Body of pancreas (tissue), 4 donors: ENCODE measurements at places on chromosomes 1 and 21. TPM values are rescaled to one million over a fixed set of nuclear protein-coding genes. Genes with fewer than 3 reads are reported as not detected.
A peak's percentile ranks its signal among the peaks of the same experiment; 100 is the strongest.

DNA sequence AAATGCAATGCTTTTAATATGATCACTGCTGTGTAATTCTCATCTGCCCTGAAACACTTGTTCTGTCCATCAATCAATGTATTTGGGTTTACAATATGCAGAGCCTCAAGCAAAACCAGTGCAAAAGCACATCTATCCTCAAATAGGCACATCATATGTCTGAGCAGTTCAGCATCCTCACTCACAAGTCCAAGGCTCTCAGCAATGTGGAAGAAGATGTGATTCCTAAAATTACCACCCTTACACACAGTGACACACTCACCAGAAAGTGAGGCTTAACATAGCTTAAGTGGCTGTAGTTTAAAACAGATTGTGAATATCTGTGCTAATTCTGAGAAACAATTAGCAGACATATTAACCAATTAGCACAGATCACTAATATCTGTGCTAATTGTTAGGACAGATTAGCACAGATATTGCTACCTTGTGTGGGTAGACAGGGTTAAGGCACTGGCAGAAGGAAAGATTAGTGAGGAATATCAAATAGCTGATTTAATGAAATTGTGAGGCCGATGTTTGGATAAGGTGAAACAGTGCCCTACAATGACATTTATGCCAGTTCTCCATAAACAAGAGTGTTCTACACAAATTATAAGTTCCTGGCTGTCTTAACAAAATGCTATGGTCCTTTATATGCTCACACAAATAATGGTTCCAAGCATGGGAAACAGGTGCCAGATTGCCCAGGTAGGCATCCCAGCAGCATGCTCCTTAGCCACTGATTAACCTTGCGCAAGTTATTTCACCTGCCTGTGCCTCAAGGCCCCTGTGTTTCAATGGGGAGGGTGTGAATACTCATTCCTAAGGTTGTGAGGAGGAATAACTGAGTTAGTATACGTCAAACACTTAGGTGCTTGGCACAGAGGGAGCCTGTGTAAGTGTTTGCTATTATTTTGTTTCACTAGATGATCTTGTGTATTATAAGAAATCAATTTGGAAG, 41.7 kb downstream of the MRPL39 start:
- no peak overlapping the region for H3K4me3 ChIP-seq
- no peaks in the 10 kb centered on the region for H3K36me3 ChIP-seq
- no peak overlapping the region for H3K27ac ChIP-seq
- H3K4me1 ChIP-seq = peaks cover 6% of the 10 kb centered on the region

DNA sequence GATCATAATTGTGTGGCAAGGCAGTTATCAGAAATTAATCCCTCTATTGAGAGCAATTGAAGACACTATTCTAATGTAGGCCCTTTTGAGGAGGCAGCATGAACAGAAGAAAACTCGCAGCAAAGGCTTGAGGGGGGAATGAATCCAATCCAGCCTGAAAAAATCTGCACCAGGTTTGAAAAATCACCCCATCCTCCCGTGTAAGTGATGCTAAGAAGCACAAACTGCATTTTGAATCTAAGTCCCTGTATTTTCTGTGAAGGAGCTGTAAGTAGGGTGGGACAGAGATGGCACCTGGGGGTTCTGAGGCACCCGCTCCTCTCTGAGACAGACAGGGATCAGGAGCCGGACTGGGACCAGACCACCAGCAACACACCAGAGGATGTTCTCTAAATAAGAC, at the start of gene CRB1:
Gene CRB1 (plus strand): TSS at position 241 of the 400 bp plus-strand sequence. CDS start 161 bp downstream, outside the sequence.
- no peaks in the 10 kb centered on the region for H3K36me3 ChIP-seq
- no peaks in the 10 kb centered on the region for H3K27me3 ChIP-seq
- H3K27ac ChIP-seq = no peak within 1 kb of the TSS
- no peak for DNase-seq

DNA sequence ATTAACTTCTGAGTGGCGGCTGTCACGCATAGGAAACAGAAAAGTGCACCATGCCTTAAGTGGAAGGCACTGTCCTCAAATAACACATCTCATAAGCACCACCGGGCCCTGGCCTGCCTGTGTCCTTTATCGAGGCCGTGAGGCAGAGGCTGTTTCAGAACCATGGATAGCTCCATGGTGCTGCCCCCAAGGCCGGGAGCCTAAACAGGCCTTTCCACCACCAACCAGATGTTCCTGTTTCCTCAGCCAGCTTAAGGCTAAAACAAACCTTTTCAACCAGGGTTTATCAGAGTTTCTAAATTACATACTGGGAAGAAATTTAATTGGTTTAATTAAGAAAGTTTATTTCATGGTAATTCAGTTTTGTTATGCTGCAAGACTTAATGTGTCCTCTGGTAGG, 114.4 kb downstream of the DMRTA2 start:
- no peak overlapping the region for H3K4me3 ChIP-seq
- no peaks in the 10 kb centered on the region for H3K4me1 ChIP-seq
- H3K36me3 ChIP-seq = no peaks in the 10 kb centered on the region
- DNase-seq = peak; percentile 42

GRCh38 chr1:159943908-159944622, 1.3 kb downstream of the IGSF9 start:
- no peak overlapping the region for H3K4me3 ChIP-seq
- DNase-seq = no peak
- no peak overlapping the region for H3K27ac ChIP-seq
- H3K36me3 ChIP-seq = no peaks in the 10 kb centered on the region

- H3K27ac ChIP-seq = no peak overlapping the region
- no peaks in the 10 kb centered on the region for H3K27me3 ChIP-seq
- no peak overlapping the region for H3K4me3 ChIP-seq
- H3K36me3 ChIP-seq = no peaks in the 10 kb centered on the region
- DNase-seq = no peak
- H3K4me1 ChIP-seq = no peaks in the 10 kb centered on the region
Observed at GRCh38 chr1:232038706-232039677, 412.4 kb downstream of the DISC1 start.

DNA sequence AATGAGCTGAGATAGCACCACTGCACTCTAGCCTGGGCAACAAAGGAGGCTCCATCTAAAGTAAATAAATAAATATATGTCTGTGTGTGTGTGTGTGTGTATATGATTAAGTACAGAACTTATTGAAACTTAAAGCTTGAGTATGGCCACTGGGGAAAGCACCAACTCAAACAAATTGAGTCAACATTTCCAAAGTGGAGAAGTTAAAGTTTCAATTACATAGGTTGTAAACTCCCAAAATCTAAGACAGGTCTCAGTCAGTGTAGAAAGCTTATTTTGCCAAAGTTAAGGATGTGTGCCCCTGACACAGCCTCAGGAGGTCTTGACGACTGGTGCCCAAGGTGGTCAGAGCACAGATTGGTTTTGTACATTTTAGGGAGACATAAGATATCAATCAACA, 458.9 kb upstream of the RGS18 start:
- H3K27ac ChIP-seq = no peak overlapping the region
- no peaks in the 10 kb centered on the region for H3K27me3 ChIP-seq
- H3K4me3 ChIP-seq = no peak overlapping the region
- H3K4me1 ChIP-seq = no peaks in the 10 kb centered on the region
- no peak for DNase-seq

- peak; percentile 92 for DNase-seq
- H3K4me3 ChIP-seq = peak overlapping the region; percentile 23
- H3K36me3 ChIP-seq = no peaks in the 10 kb centered on the region
- H3K27me3 ChIP-seq = no peaks in the 10 kb centered on the region
- H3K27ac ChIP-seq = peak overlapping the region; percentile 100
Observed at GRCh38 chr1:1157426-1157913, 16.2 kb upstream of the TTLL10 start.

DNA sequence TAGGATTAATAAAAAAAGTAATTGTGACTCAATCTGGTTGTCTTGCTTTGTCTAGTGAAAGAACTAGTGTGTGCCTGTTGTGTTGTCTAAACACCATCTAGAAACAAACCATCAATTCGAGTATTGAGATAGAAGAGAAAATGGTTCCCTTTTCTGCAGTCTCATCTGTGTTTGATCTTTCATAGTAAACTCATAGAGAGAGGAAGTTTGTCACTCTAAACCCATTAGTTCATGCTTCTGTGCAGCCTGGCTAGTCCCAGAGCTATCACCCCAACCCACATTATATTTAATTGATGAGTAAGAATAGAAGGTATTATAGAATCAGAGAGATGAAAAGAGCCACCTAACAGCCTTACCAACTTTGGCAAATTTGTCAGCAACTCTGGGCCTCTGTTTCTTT, 99.5 kb downstream of the TGFB2 start:
- no peaks in the 10 kb centered on the region for H3K27me3 ChIP-seq
- no peaks in the 10 kb centered on the region for H3K36me3 ChIP-seq
- no peak overlapping the region for H3K4me3 ChIP-seq
- no peak overlapping the region for H3K27ac ChIP-seq
- DNase-seq = no peak
- H3K4me1 ChIP-seq = no peaks in the 10 kb centered on the region

DNA sequence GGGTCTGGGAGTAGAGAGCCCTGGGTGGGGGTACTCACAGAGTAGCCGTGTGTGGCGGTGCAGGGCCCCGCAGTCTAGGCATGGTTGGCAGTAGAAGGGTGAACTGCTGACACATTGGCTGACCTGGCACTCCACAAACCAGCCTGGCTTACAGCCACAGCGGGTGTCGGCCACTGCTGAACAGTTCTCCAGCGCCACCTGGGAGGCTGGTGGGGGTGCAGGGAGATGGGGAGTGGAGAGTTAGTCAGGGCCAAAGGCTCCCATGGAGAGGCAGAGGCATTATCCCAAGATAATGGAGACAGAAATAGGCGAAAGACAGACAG, 1.5 kb downstream of the TNFRSF25 start:
- H3K36me3 ChIP-seq = no peaks in the 10 kb centered on the region
- H3K27me3 ChIP-seq = no peaks in the 10 kb centered on the region
- DNase-seq = peak; percentile 63
- no peak overlapping the region for H3K27ac ChIP-seq
- no peaks in the 10 kb centered on the region for H3K4me1 ChIP-seq
- H3K4me3 ChIP-seq = no peak overlapping the region

GRCh38 chr1:198535631-198536030, 4.8 kb downstream of the ATP6V1G3 start:
- H3K4me1 ChIP-seq = no peaks in the 10 kb centered on the region
- H3K27ac ChIP-seq = no peak overlapping the region
- no peak for DNase-seq
- no peak overlapping the region for H3K4me3 ChIP-seq
- no peaks in the 10 kb centered on the region for H3K27me3 ChIP-seq

DNA sequence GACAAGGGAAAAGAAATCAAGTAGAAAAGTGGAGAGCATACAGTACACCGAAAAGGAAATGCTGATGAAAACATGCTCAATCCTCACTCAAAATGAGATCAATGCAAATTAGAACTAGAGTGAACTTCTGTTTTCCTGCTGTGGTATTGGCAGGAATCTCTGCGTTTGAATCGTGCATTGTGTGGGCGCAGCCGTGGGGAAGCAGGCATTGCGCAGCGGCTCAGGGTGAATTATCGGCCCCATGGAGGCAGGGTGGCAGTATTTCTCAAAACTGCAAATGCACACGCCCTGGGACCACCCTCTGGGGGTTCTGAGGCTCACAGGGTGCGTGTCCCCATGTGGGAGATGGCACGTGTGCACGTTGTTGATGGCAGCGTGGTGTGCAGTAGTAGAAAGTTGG, 140.6 kb downstream of the PEX14 start:
- H3K36me3 ChIP-seq = no peaks in the 10 kb centered on the region
- H3K4me3 ChIP-seq = no peak overlapping the region
- DNase-seq = no peak
- H3K27me3 ChIP-seq = no peaks in the 10 kb centered on the region
- H3K27ac ChIP-seq = no peak overlapping the region
- no peaks in the 10 kb centered on the region for H3K4me1 ChIP-seq

DNA sequence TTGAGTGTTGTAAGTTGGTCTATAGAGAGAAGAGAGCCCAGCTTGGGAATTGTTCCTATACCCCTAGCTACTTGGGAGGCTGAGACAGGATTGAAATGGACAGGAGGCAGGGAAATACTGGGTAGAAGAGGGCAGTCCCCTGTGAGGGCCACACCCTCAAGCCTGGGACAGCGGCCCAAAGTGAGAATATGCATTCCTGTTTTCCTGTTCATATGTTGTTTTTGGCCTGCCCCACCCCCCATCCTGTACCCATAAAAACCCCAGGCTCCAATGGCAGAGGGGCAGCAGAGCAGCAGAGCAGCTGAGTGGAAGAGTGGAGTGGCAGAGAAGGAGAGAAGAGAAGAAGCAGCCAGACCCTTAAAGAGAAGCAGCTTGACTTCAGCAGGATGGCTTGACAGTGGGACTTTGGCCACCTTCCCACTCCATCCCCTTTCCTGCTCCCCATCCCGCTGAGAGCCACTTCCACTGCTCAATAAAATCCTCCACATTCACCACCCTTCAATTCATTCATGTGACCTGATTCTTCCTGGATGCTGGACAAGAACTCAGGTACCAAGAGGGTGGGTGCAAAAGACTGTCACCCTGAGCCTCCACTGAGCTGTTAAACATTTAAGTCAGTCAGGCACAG, 70.6 kb upstream of the PUM1 start:
- no peaks in the 10 kb centered on the region for H3K36me3 ChIP-seq
- no peak for DNase-seq
- no peak overlapping the region for H3K4me3 ChIP-seq

DNA sequence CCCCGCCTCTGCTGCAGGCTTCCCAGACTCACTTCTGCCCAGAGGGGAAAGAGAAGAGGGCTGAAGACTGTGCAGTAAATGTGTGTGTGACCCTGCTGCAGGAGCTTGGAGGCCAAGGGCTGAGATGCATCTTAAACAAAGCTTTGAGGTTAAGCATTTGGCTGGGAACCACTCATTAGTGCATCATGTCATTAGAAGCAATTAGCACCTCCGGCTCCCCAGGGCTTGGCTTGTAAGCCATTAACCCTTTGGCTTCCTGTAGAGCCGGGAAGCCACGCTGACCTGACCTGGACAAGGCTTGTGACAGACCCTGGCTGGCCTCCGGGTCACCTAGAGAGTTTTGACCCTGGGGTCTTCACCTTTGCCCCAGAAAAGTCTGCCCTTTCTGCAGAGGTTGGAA, 77.0 kb downstream of the CSMD2 start:
- no peak overlapping the region for H3K4me3 ChIP-seq
- no peak overlapping the region for H3K27ac ChIP-seq
- DNase-seq = no peak
- no peaks in the 10 kb centered on the region for H3K4me1 ChIP-seq

GRCh38 chr1:36573445-36573844, 90.7 kb upstream of the CSF3R start:
- H3K4me3 ChIP-seq = no peak overlapping the region
- H3K4me1 ChIP-seq = no peaks in the 10 kb centered on the region
- no peaks in the 10 kb centered on the region for H3K27me3 ChIP-seq
- no peak for DNase-seq
- H3K36me3 ChIP-seq = no peaks in the 10 kb centered on the region

- H3K36me3 ChIP-seq = no peaks in the 10 kb centered on the region
- no peak overlapping the region for H3K4me3 ChIP-seq
- no peaks in the 10 kb centered on the region for H3K27me3 ChIP-seq
- peaks cover 27% of the 10 kb centered on the region for H3K4me1 ChIP-seq
- DNase-seq = peak; percentile 48
Observed at GRCh38 chr1:113980110-113980509, 836 bp downstream of the OLFML3 start.

The MNDA gene
- total RNA-seq = 3.0 TPM

The C1QA gene
- 68.0 TPM for total RNA-seq

The NCAM2 gene
- under 0.01 TPM for total RNA-seq

The PRDM16 gene
- 16.6 TPM for total RNA-seq

The RHCE gene
- total RNA-seq = 0.26 TPM

The TUFT1 gene
- total RNA-seq = 17.1 TPM

The LCE3D gene
- total RNA-seq = not detected

The DMBX1 gene
- not detected for total RNA-seq

The TRIM58 gene
- 0.99 TPM for total RNA-seq

The PRDM2 gene
- total RNA-seq = 21.4 TPM
